ENCODE measurements at places on chromosomes 6 and 20.

- DNase-seq, result no peak
Observed at GRCh38 chr6:36076178-36077063, 48.8 kb downstream of the MAPK14 start.

DNA sequence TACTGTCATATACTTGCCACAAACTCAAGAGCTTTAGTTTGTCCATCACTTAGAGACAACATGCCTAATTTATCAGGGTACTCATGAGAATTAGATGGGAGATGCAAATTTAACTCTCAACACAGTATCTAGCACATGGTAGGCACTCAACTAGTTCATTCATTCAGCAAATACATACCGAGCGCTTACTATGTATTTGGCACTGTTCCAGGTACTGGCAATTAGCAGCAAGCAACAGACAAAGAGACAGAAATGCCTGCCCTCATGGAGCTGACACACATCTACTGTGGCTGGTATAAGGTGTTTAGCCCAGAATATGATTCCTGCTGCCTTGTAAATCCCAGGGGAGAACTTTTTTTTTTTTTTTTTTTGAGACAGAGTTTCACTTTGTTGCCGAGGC, 4.8 kb downstream of the MICAL1 start:
- no peak for DNase-seq

GRCh38 chr6:12544821-12545565, 171.6 kb upstream of the PHACTR1 start:
- no peak for DNase-seq

DNA sequence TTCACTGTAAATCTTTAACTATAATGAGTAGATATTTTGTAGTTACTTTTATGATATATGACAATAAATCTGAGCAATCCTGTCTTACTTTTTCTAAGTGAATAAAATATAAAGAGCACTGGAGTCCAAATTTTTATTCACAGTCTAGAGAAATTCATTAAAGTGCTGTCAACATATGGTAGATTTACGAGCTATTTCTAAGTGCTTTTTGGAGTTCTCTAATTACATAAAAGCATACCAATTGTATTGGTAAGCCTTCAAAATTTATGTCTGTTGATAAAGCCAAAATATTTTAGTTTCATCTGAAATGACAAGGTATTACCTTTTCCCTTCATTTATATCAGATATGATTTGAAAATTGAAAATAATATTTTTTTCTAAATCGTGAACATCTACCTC, 75.4 kb downstream of the MAN1A1 start:
- DNase-seq, result no peak

DNA sequence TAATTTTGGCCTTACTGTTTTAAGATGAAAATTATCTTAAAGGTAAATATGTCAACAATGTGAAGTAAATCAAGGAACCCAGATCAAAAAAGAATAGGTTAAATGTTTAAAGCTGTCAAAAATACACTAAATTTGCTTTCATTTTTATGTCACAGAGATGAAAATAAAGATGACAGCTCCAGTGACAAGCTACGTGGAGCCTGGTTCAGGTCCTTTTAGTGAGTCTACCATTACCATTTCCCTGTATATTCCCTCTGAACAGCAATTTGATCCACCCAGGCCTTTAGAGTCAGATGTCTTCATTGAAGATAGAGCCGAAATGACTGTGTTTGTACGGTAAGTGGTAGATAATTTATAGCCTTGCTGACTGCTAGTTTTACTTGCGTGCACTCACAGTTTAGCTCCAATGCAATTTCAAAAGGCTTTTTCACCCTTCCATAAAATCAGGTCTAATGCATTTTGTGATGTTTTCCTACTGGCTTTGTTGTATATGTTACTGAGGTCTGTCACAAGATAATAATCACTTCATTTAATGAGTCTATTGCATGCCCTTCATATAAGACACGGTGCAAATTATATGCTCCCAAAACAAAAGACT, 1.9 kb downstream of the HEBP2 start:
- DNase-seq, result no peak

- DNase-seq, result no peak
Observed at GRCh38 chr20:24148372-24148771, 159.8 kb upstream of the GGTLC1 start.

DNA sequence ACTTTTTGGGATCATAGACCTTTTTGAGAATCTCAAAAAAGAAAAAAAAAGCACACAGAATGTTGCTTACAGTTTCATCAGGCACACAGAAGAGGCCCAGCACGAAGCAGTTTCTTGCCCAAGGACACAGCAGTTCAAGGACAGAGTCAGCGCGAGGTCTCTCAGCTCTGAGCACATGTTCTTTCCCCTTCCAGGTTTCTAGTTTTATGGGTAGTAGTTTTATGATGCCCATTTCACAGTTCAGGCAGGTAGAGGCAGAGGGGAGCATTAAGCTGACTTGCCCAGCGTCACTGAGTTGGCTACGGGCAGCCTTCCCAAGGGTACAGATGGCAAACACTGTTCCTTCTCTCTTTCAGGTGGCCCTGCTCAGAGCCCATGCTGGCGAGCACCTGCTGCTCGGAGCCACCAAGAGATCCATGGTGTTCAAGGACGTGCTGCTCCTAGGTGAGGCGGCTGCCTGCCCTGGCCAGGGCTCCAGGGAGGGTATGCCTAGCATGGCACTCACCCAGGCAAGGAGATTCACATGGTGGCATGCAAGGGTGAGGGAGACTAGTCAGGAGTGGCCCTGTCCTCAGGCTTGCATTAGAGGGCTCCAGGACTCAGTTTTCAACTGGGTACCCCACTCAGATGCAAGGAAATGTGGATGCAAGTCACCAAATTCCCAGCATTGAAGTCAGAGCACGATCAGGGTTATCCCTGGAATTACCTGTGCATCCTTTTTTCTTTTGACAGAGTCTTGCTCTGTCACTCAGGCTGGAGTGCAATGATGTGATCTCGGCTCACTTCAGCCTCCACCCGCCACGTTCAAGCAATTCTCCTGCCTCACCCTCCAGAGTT, 57.4 kb upstream of the TTPAL start:
- no peak for DNase-seq

- DNase-seq, result no peak
Observed at GRCh38 chr6:53979468-53980067, 131.7 kb upstream of the MLIP start.

All from GM12891 (cell line).